ENCODE measurements at places on chromosomes 13 and 19. TPM values are rescaled to one million over a fixed set of nuclear protein-coding genes. Genes with fewer than 3 reads are reported as not detected.

TPTE2 gene
- total RNA-seq, result not detected

GDF15 gene
- 3.2 TPM for total RNA-seq

ZNF211 gene
- total RNA-seq, result 4.9 TPM

LYPD3 gene
- 0.53 TPM for total RNA-seq

SLC6A16 gene
- total RNA-seq, result 2.4 TPM

PSG7 gene
- total RNA-seq, result not detected

GRCh38 chr13:73251626-73252265 lies 192.9 kb downstream of the KLF5 start:
- DNase-seq, result no peak

DNA sequence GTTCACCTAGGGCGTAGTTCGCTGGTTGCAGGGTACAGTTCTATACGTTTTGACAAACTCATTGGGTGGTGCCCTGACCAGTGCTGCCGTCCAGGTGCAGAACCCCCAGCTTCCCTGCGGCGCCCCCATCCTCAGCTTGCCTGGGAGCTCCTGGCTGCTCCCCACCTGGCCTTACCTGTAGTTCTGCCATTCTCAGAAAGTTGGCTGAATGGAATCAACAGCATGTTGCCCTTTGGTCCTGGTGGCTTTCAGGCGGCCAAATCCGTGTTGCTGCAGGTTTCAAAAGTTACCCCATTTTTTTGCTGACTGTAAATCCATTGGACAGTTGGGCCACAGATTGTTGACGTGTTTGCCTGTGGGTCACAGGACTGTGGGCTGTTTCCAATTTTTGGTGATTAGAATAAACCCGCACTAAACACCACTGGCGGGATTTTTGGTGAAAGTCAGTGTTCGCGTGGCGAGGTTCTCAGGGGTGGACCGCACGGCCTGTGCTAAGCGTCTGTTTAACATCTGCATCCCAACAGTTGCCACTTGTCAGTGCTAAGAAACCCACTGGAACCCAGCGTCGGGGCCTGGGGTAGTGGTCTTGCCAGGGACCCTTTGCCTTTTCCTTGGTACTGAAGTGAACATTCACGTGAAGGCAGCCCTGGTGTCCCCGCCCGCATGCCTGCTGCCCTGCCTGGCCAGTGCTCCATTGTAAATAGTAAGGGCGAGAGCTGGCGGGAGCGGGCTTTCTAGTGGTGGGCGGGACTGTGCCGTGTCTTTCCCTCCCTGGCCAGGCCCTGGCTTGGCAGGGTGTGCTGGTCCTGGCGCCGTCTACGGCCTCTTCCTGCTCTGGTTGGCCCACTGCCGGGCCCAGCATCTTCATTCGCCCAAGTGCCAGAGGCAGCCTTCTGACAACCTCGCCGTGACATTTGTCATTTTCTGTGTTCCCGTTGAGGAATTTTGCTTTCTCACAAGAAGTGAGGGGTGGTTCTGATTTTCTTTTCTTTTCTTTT lies 3.3 kb downstream of the DOT1L start:
- DNase-seq, result peak; percentile 96

- DNase-seq, result no peak
These were observed 523.6 kb downstream of the DCT start for GRCh38 chr13:93955904-93956303.

- DNase-seq, result no peak
These were observed 22.0 kb downstream of the SLC5A5 start for GRCh38 chr19:17893766-17894165.

DNA sequence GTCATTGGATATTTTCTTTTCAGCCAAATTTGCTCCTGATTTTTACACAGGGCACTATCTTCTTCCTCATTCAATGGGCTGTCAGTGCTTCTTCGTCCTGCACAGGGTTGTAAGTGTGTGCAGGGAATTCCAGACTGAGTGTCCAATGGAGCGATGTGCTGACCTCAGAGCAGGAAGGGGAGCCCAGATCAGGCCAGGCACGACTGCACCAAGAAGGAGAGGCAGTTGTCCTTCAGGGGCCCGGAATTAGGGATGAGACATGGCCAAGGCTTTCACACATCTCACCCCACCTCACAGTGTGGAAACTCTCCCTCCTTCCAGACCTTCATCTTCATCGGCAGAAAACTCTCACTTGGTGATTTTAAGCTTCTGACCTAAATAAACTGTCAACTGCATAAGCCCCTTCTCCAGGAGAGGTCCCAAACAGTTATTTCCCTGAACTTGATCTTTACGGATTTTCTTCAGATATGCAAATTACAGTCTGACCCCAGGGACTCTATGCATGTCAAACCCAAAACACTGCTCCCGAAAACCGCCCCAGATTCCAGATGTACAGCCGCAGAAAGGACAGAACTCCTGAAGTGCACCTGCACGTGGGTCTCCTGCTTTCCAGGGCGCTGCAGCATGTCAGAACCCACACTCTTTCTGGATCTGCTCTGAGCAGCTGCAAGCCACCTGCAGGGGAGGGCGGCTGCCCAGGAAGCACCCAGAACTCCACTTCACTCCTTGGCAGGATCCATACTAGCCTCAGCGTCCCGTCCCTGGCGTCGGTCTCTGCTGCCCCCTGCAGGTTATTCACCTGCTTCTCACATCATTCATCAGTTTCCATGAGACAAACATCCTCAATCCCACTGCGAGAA lies 625 bp upstream of the ZNF20 start:
- peak; percentile 90 for DNase-seq

GRCh38 chr19:38264486-38265212 lies at the start of gene SPINT2:
SPINT2 (plus strand) TSS chr19:38264573; CDS start chr19:38264893, 320 bp downstream.
- no peak for DNase-seq

GRCh38 chr19:49658139-49658517 lies 7.5 kb downstream of the IRF3 start:
- no peak for DNase-seq

DNA sequence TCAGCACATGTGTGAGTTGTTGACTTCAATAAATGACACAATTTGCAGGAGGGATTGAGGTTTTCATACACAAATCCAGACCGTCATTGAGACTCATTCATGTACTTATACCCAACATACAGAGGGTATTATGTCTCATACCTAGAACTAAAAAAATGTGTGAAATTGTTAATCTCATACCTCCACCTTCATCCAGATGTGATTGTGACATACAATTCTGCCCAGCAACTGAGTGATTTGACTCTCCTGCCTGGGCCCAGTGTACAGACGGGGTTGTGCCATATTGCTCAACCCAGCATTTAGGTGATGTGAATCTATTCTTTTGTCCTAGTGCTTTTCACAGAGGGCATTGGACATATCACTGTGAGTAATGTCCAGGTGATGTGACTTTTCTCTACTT lies 12.6 kb upstream of the ZNF681 start:
- DNase-seq, result no peak

GRCh38 chr19:4647676-4648644 lies 8.6 kb downstream of the TNFAIP8L1 start:
- no peak for DNase-seq

GRCh38 chr13:97185291-97185690 lies 36.8 kb upstream of the MBNL2 start:
- DNase-seq, result no peak

DNA sequence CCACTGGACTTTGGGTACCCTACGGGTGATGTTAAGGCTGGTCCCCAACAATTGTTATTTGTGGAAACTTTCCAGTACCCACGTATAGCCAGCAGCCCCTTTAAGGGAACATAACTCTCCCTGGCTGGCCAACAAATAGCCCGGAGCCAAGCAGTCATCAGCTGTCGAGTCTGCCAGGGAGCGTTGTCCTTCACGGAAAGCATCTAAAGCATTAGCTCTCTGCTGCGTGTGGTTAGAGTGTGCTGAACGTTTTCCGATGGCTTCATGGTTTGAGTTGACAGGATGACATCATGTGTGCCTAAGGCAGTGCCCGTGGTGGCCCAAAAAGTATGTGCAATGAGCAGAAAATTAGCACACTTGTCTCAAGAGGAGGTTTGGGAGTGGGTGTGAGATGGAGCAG lies 3.3 kb upstream of the ZNF556 start:
- no peak for DNase-seq

DNA sequence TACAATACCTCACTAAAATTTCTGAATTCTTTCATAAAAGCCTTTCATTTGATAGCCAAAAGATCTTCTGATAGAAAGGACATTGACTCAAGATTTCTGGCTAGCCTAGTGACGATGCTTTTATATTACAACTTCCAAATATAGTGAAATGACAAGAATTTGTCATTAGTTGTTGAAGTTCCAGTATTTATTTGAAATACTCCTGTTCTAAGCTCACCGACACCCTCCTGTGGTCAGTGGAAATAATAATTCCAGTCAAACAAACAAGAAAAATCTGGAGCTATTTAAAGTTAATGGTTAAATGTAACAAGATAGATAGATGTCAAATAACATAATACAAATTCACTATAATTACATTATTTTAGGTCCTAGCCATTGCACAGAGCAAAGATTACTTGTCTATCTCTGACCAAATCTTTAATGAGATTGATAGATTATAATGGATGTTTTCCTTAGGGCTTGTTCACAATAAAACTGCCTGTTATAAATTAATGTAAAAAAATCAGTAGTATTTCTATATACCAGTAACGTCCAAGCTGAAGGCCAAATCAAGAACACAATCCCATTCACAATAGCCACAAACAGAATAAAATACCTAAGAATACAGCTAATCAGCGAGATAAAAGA lies 195.5 kb downstream of the RGCC start:
- DNase-seq, result no peak

DNA sequence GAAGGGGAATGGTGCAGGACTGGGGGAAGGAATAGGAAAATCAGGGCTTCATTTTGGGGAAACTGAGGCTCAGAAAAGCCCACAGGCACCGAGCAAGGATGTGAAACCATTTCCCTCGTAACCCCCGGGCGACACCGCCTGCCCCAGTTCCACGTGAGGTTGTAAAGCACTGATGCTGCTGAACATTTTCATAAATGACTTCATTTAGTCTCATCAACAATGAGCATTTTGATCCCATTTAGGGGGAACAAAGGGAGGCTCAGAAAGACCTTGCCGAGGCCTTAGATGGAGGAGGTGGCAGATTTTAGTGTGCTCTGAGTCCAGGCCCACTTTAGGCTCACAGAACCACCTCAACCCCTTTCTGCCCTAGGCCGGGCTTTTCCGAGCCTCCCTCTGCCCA lies 20.5 kb upstream of the FBXO27 start:
- DNase-seq, result no peak

DNA sequence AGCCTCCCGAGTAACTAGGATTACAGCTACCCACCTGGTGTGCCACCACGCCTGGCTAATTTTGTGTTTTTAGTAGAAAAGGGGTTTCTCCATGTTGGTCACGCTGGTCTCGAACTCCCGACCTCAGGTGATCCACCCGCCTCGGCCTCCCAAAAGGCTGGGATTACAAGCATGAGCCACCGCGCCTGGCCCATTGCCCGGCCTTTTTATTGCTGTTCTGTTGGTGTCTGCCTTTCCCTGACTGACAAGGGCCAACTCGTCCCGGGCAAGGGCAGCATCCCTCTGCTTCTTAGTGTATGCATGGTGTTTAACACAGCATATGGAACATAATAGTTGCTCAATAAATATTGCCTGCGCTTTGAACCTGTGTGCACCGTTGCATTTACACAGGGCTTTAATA lies 6.2 kb upstream of the RETN start:
- no peak for DNase-seq

- no peak for DNase-seq
These were observed 14.2 kb downstream of the CHERP start for GRCh38 chr19:16527971-16528521.

DNA sequence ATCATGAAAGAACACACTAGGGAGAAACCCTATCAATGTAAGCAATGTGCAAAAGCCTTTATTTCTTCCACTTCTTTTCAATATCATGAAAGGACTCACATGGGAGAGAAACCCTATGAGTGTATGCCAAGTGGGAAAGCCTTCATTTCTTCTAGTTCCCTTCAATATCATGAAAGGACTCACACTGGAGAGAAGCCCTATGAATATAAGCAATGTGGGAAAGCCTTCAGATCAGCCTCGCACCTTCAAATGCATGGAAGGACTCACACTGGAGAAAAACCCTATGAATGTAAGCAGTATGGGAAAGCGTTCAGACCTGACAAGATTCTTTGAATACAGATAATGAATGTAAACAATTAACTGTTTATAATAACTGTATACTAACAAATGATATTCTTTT lies 15.0 kb upstream of the ZNF439 start:
- no peak for DNase-seq

GRCh38 chr13:21676611-21677021 lies 5.7 kb downstream of the FGF9 start:
- DNase-seq, result no peak

GRCh38 chr19:54312436-54313377 lies at the start of gene LILRA5:
LILRA5 (minus strand) TSS chr19:54313166; CDS start chr19:54313019, 147 bp downstream.
- DNase-seq, result peak; percentile 47

GRCh38 chr13:51148952-51149573 lies 38.0 kb upstream of the C13orf42 start:
- DNase-seq, result no peak

DNA sequence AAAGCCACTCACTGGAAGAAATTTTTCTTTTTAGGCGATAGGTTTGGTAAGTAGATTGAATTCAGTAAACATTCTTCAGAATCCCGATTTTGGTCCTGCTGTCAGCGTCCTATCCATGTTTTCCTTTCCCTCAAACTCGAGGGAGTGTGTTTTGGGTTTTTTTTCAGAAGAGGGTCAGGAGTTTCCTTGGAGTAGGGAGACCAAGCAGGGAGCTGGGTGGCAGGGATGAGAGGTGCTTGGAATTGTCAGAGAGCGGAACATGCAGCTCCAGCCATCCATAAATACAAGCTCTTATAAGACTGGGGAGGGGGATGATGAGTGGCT lies 1.6 kb upstream of the PCDH8 start:
- no peak for DNase-seq

DNA sequence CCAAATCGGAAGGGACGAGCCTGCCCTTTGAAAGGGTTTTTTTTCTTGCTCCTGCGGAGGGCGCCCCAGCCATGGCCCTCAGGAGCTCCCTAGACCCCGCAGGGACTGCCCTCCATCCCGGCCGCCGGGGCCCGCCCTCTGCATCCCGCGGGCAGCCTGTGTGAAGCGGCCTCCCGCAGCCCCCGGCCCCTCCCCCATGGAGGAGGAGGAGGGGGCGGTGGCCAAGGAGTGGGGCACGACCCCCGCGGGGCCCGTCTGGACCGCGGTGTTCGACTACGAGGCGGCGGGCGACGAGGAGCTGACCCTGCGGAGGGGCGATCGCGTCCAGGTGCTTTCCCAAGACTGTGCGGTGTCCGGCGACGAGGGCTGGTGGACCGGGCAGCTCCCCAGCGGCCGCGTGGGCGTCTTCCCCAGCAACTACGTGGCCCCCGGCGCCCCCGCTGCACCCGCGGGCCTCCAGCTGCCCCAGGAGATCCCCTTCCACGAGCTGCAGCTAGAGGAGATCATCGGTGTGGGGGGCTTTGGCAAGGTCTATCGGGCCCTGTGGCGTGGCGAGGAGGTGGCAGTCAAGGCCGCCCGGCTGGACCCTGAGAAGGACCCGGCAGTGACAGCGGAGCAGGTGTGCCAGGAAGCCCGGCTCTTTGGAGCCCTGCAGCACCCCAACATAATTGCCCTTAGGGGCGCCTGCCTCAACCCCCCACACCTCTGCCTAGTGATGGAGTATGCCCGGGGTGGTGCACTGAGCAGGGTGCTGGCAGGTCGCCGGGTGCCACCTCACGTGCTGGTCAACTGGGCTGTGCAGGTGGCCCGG lies 815 bp downstream of the MAP3K10 start:
- DNase-seq, result no peak

All from left lobe of liver (tissue), 2 donors.